ENCODE measurements at places on chromosomes 16 and 17.

GRCh38 chr16:74770831-74771526 is 3.6 kb downstream of the FA2H start:
- no peak for DNase-seq

- no peak for DNase-seq
These were observed 8.9 kb upstream of the IL32 start for GRCh38 chr16:3056336-3057180.

GRCh38 chr17:19485800-19486340 is 47.8 kb upstream of the SLC47A1 start:
- DNase-seq, result no peak

DNA sequence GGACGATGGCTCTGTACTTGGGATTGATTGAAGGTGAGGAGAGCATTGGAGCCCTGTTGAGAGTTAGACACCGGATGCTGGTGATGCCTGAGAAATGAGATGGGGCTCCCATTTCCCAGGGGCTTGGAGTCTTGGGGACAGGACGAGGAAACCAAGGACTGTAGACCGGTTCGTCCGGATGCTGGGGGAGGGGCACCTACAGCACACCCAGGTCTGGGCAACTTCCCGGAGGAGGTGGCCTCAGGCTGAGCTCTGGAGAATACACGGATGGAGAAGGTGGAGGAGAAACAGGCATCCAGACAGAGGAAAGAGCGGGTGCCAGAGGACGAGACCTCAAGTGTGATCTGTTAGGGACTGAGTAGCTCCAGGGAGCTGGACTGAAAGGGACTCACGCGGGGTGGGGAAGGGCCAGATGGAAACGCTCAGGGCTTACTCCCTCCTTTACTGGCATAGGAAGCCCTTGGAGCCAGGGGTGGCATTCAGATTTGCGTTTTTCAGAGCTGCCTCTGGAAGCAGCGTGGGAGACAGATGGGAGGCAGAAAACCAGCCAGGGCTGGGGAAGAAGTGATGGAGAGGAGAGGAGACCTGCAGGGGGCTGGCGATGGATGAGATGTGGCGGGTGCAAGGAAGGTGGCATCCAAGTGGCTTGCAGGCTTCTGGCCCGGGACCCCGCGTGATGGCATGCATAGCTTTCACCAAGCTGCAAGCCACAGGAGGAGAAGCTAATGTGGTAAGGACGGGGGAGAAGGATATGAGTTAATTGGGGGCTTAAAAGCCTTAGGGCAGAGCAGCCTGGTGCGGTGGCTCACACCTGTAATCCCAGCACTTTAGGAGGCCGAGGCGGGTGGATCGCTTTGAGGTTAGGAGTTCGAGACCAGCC is 8.3 kb downstream of the C1QTNF1 start:
- no peak for DNase-seq

- DNase-seq, result no peak
These were observed 10.8 kb downstream of the FASN start for GRCh38 chr17:82086941-82087906.

- no peak for DNase-seq
These were observed 20.7 kb upstream of the NAGS start for GRCh38 chr17:43983515-43984411.

DNA sequence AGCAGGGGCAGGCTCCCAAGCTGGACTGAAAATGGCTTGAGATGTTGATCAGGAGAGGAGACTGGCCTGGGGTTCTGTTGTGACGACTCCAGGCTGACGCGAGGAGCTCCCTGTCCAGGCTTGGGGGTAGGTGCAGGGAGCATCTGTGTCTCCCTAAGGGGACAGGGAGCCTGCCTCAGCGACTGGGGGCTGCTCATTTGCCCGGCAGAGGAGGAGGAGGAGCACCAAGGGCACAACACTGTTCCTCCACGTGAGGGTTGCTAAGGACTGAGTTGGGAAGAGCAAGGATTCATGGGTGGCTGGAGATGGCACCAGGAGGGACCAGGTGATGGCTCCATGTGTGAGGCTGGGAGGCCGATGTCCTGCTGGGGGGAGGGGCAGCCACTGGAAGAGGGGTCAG is 53.3 kb downstream of the USP22 start:
- no peak for DNase-seq

DNA sequence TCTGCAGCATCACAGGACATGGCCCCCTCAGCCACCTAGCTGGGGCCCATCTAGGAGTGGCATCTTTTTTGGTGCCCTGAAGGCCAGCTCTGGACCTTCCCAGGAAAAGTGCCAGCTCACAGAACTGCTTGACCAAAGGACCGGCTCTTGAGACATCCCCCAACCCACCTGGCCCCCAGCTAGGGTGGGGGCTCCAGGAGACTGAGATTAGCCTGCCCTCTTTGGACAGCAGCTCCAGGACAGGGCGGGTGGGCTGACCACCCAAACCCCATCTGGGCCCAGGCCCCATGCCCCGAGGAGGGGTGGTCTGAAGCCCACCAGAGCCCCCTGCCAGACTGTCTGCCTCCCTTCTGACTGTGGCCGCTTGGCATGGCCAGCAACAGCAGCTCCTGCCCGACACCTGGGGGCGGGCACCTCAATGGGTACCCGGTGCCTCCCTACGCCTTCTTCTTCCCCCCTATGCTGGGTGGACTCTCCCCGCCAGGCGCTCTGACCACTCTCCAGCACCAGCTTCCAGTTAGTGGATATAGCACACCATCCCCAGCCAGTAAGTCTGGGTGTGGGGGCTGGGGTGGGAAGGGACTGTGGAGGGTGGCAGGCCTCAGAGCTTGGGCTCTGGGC is 22.0 kb downstream of the RARA start:
- DNase-seq, result no peak

DNA sequence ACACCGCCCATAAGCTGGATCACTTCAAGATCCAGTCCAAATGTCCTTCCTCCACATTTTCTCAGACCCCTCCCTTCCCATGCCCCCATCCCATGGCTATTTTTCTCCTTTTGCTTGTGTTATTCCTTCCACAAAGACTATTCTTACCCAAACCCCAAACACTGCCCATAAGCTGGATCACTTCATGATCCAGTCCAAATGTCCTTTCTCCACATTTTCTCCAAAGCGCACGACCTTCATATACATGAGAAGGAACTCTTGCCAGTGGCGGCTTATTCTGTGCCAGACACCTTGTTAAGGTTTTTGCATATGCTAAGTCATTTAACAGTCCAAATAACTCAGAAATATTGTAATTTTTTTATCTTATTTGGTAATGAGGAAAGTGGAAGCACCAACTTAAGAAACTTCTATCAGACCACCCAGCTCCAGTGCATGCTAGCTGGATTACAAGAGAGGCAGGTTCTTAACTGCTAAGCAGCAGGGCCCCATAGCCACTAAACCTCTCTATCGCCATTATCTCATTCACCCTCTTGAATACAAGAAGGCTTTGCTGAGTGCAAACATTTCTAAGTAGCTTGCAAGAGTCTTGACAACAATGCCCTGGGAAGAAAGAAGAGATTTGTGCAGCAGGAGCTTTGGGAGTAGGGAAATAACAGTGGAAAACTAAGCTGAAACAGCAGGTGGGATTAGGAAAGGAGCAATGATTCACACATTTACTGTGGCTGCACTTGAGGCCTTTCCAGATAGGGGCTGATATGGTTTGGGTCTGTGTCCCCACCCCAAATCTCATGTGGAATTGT is 428.2 kb upstream of the MAF start:
- DNase-seq, result no peak

- no peak for DNase-seq
These were observed 66.1 kb downstream of the AXIN2 start for GRCh38 chr17:65495122-65496055.

DNA sequence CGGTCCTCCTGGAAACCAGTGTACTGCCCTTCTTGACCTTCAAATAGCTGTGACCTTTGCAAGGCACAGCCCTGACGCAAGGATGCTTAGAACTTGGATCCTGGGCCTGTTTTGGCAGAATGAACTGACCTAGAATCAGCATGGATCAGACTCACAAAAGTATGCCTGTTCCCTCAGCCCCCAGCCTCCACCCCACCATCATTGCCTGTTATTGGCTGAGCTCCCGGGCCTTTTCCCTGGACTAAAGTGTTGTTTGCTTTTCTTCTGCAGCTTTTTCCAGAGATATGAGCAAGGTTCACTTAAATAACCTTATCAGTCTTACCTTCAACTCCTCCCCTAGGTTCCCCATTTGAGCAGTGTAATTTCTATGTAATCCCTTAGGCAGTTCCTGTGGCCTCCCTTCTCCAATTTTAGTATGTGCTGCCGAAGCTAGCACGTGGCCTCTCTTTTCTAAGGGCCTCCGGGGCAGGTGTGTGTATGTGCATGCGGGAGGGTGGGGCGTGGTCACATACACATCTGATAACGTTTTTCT is 347.4 kb downstream of the MAF start:
- no peak for DNase-seq

- DNase-seq, result no peak
These were observed 140.2 kb downstream of the CYB561 start for GRCh38 chr17:63305857-63306256.

DNA sequence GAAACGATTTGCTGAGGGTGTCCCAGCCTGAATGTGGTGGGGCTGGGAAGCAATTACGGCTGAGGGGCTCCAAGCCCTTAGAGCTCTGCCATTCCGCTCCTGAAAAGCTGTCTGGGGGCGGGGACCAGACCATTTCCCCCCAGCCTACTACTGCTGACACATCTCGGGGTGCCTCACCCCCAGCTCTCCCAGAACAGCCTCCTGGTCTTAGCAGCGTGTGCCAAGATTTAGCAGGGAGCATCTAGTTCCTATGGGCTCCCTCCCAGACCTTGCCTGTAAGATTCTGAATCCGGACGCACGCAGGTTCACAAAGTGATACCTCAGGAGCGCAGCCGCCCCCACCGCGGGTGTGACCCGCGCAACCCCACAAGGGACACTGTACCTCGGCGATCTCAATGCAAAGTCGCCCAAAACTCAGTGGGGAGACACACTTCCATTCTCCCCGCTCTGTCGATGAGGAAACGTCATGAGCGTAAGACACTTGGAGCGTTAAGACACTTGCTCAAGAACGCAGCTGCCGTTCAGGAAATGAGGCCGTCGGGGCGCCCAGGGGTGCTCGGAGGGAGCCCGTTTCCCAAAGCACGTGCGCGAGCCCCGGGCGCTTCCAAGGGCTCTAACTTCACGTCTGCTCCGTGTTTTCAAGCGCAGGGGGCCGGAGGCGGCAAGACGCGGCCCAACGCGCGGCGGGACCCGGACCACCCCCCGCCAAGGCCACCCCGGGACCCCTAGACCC is 629 bp downstream of the GEMIN4 start:
- no peak for DNase-seq

DNA sequence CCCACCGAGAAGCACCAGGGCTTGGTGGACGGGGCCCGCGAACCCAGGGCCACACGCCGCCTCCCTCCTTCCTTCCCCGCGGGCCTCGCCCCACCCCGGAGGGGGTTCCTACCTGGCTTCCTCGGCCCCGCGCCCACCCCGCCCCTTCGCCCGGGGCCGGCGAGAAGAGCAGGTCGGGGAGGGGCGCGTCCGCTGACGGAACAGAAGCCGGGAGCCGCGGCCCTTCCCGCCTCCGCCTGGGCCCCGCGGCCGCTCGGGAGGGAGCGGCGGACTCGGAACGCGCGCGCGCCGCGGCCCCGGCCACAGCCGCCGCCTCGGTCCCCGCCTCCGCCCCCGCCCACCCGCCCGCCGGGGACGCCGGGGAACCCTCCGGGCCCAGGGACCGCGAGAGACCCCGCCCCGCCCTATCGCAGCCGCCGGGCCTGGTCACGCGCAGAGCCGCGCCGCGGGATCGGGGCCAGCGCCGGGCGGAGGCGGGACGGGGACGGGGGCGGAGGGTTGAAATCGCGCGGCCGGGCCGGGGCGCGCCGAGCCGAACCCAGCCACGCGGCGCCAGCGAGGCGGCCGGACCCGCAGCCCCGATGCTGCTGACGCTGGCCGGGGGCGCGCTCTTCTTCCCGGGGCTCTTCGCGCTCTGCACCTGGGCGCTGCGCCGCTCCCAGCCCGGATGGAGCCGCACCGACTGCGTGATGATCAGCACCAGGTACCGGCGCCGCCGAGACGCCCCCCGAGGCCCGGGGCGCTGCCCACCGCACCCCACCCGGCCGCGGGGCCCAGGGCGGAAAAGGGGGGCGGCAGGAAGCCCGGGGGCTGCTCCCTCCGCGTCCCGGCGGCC is at the start of gene TLCD3A:
Gene TLCD3A, plus strand, starts transcription at position 530 of the 835 bp plus-strand sequence. Its CDS starts 52 bp downstream, at position 582.
- DNase-seq, result no peak

GRCh38 chr16:50884066-50884860 is 142.4 kb downstream of the CYLD start:
- DNase-seq, result no peak

DNA sequence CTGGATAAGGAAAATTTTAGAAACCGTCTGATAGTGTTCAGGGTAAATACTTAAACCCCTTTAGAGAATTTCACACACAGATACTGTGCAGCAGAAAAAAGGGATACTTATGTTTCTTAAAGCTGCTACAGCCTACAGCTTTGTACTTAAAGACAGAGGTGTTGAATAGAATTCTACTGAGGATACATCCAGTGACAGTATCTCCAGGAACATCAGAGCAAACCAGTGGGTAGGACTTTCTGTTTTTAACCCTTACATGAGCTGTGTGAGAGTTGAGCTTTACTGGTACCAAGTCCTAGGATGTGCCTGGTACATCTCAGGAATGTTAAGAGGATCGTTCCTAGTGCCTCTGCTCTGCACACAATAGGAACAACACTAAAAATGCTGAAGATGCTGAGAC is 191.5 kb downstream of the FTO start:
- no peak for DNase-seq

GRCh38 chr16:48912360-48912759 is 302.4 kb upstream of the N4BP1 start:
- no peak for DNase-seq

DNA sequence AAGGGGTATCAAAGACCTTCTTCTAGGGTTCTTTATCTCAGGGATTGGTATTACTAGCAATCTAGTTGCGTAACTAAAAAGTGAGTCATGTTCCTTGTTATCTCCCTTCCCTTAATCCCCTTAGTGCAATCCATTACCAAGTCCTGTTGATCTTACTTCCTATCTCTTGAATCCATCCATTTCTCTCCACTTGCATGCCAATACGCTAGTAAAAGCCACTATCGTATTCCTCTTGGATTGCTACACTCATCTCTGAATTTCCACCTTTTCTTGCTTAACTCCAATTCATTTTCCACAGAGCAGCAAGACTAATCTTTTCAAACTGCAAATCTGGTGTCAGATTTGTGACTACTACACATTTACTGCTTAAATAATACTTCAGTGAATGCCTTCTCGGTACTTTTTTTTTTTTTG is 1.8 kb upstream of the ADAT1 start:
- no peak for DNase-seq

DNA sequence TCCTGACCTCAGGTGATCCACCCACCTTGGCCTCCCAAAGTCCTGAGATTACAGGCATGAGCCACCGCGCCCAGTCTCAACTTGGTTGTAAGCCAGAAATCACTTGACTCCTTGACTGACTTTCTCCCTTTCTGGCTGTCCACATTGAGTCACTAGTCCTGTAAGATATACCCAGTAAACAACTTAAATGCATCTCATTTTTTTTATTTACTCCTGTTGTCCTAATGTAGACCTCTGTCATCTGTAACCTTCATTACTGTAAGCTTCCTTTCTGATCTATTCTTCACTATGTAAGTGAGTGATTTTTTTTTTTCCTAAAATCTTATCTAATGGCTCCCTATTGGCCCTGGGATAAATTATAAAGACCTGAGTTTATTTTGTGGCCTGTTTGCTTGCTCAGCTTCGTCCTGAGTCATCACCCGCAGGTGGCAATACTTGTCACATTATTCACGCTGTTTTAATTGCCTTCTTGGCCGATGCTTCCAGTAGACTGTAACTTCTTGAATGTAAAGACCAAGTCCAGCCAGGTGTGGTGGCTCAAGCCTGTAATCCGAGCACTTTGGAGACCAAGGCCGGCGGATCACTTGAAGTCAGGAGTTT is 41.0 kb downstream of the PAFAH1B1 start:
- DNase-seq, result no peak

GRCh38 chr16:22358000-22358399 is 16.4 kb downstream of the CDR2 start:
- no peak for DNase-seq

Measured in stimulated activated CD8-positive, alpha-beta memory T cell treated with anti-CD3 and anti-CD28 coated beads, Interleukin-15, amount 100 ng/mL, for 48 hours (primary cell).